ENCODE measurements at places on chromosomes 4 and X. TPM values are rescaled to one million over a fixed set of nuclear protein-coding genes. Genes with fewer than 3 reads are reported as not detected.
A peak's percentile ranks its signal among the peaks of the same experiment; 100 is the strongest.

- no peak for DNase-seq
Measured at GRCh38 chr4:142016031-142016430, 379.6 kb downstream of the IL15 start.

DNA sequence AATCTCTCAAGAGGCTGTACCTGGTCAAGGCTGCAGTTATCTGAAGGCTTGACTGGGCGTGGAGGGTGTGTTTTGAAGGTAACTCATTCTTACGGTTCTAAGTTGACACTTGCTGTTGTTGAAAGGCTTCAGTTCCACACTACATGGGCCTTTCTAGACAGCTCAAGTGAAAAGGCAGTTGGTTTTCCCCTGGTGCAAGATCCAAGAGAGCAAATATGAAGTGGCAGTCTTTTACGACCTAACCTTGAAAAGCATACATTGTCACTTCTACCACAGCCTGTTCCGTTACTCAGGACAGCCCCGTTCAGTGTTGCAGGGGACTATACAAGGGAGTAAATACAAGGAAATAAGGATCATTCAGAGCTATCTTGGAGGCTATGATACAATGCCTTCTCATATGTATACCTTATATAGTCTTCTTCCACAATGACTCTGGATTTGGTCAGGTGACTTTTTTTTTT, 46.2 kb downstream of the PDS5A start:
- DNase-seq: no peak

DNA sequence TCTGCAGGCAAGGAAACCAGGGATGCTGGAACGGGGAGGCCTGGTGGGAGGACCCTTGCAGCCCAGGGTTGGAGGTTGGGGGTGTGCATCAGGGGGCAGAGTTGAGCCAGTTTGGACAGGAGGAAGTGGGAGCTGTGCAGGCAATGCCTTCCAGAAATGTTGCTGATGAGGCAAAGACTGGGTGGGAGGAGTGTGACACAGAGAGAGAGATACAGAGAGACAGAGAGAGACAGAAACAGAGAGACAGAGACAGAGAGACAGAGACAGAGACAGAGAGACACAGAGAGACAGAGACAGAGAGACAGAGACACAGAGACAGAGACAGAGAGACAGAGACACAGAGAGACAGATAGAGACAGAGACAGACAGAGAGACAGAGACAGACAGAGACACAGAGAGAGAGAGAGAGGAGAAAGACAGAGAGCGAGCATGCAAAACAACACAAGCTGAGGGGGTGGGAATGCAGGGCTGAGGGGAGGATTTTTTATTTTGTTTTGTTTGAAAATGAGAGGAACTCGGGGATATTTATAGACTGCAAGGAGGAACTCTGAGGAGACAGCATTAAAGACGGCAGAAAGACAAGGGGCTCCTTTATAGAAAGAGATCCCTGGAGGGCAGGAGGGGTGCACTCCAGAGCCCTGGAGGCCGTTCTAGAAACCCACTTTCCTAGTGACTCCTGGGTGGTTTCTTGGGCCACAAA, 1.9 kb upstream of the HAUS3 start:
- DNase-seq: peak; percentile 49

DNA sequence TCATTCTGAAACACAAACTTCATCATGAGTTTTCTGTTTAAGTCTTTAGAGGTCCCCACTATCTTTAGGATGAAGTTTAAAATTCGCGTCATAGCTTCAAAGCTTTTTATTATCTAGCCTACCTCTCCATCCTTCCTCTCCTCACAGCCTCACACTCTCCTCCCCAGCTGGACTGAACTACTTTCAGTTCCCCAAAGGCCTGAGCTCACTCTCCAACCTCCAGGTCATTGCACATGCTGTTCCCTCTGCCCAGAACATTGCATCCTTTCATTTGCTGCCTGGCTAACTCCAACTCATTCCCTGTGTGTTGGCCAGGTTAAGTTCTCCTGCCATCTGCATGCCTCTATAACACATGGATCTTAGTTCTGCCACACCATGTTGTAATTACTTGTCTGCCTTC, 2.9 kb upstream of the OTUD5 start:
- DNase-seq: no peak

DNA sequence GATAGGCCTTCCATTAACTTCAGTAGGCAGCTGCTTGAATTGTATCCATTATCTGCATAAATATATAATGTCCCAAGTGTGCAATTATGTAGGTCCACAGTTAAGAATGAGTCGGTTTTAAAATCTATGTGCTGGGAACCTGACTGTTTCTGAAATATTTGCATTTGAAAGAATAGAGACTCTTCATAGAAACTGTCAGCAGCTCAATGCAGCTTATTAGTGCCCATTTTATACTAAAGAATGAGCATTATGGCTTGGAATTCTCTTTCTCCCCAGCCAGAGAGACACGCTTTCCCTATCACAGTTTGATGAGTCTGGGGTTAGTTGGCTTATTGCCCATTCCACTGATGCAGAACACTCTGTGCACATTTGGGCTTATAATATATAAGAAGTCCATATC, 202.0 kb upstream of the PCDH7 start:
- DNase-seq: no peak

GRCh38 chr4:151541389-151542071, 132.6 kb downstream of the FHIP1A start:
- DNase-seq: no peak

GRCh38 chrX:20350596-20350995, 83.9 kb upstream of the RPS6KA3 start:
- no peak for DNase-seq

GRCh38 chrX:12901486-12901885, 4.9 kb upstream of the TLR8 start:
- DNase-seq: peak; percentile 69

GRCh38 chr4:15805583-15806517, 27.7 kb downstream of the CD38 start:
- no peak for DNase-seq

GRCh38 chrX:40832723-40833122, 97.4 kb upstream of the MED14 start:
- DNase-seq: no peak

DNA sequence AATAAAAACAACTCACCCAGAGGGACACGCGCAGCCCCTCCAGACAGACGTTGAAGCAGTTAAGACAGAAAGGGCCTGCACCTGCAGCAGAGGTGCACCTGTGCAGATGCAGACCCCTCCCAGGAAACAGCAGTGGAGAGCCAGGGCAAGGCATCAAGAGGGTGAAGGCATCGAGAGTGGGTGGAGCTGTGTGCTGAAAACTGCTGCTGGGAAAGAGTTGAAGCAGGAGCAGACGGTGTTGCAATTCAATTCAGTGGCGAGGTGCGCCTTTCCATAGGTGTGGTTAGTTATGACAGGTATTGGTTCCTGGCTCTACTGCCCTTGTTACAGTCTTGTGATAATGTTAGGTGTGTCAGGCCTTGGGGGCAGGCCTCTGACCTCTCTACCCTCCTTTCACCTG, 16.7 kb downstream of the LETM1 start:
- DNase-seq: no peak

GRCh38 chrX:39627257-39627656, 470.5 kb downstream of the BCOR start:
- no peak for DNase-seq

- DNase-seq: no peak
Measured at GRCh38 chrX:150854856-150855255, 43.6 kb downstream of the CD99L2 start.

- DNase-seq: no peak
Measured at GRCh38 chrX:14309431-14309830, 219.9 kb upstream of the GLRA2 start.

DNA sequence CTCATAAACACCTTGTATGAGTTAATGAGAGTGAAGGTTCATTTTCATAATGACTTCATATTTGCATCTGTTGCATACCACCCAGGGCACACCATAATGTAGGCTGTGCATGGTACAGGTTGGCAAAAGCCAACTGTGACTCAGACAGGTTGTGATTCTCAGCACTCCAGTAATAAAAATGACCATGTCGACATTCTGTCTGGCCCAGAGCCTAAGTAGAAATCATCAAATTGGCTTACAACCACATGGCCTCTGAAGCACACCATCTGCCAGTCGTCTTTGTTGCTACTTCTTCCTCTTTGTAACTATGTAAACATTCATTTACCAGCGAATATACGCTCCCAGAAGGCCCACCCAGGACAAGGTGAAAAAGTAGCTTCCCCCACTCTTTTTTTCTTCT, 459.5 kb downstream of the GASK1B start:
- no peak for DNase-seq

GRCh38 chr4:8744083-8744805, 127.4 kb downstream of the HMX1 start:
- peak; percentile 45 for DNase-seq

RHOXF2 gene
- polyA plus RNA-seq: not detected

HHIP gene
- 0.05 TPM for polyA plus RNA-seq

ZAR1 gene
- 0.33 TPM for polyA plus RNA-seq

BMP2K gene
- 15.6 TPM for polyA plus RNA-seq

BMPR1B gene
- polyA plus RNA-seq: 0.13 TPM

FABP2 gene
- not detected for polyA plus RNA-seq

XPNPEP2 gene
- 0.27 TPM for polyA plus RNA-seq

RAB33A gene
- 4.6 TPM for polyA plus RNA-seq

GPRIN3 gene
- 0.16 TPM for polyA plus RNA-seq

MAGEA12 gene
- polyA plus RNA-seq: not detected

DAPP1 gene
- polyA plus RNA-seq: not detected

All from H1 (cell line).